Hippocampal formation (tissue), 2 donors: ENCODE measurements at places on chromosomes 2 and 18.

- no peak for DNase-seq
These were observed 11.1 kb downstream of the FASTKD1 start for GRCh38 chr2:169562519-169562918.

DNA sequence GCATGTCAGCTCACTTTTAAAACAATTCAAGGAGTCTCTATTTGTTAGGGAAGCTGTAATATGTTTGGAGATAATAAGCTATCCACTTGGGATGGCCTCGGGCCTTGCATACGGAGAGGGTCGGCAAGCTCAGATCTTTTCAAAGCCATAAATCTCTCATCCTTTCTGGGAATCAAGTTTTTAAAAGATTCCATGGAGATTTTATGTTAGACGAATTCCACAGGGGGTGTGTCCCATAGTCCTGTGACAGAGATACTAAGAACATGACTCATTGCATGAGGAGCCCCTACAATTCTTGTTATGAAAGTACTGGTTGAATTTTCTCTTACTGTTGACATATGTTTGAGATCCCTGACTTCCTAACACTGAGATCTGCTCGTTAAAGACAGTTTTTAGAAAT is 108.7 kb downstream of the FEZ2 start:
- DNase-seq: no peak

- no peak for DNase-seq
These were observed 398.3 kb downstream of the TGIF1 start for GRCh38 chr18:3848316-3848715.

DNA sequence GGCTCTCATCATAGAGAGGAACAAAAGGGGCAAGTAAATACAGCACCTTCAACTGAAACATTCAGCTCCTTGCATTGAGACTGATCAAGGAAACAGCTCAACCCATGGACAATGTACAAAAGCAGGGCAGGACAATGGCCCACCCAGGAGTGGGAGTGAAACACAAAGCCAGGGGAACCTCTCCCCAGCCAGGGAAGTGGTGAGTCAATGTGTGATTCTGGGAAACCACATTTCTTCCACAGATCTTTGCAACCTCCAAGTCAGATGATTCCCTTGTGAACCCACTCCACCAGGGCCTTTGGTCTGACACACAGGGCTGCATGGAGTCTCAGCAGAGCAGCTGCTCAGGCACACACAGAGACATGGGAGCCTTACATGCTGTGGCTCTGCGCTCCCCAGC is 294.5 kb downstream of the NR4A2 start:
- no peak for DNase-seq

DNA sequence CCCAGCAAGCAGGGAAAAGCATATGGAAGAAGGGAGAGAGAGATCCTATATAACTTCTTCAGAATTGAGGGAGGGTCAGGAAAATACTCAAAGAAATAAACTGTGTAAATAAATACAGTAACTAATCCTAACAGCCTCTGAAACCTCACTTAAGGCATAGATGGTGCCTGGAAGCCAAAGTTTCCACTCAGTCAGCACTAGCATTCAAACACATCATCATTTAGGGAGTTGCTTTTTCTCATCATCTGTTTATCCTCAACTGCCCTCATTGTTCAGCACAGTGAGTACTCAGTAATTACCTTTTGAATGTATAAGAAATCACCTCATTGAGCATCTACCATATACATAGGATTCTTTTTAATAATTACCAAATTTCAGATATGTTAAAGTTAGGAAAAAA is 262.9 kb downstream of the C1D start:
- no peak for DNase-seq

GRCh38 chr2:144832048-144832447 is 312.1 kb upstream of the ZEB2 start:
- DNase-seq: peak; percentile 22

DNA sequence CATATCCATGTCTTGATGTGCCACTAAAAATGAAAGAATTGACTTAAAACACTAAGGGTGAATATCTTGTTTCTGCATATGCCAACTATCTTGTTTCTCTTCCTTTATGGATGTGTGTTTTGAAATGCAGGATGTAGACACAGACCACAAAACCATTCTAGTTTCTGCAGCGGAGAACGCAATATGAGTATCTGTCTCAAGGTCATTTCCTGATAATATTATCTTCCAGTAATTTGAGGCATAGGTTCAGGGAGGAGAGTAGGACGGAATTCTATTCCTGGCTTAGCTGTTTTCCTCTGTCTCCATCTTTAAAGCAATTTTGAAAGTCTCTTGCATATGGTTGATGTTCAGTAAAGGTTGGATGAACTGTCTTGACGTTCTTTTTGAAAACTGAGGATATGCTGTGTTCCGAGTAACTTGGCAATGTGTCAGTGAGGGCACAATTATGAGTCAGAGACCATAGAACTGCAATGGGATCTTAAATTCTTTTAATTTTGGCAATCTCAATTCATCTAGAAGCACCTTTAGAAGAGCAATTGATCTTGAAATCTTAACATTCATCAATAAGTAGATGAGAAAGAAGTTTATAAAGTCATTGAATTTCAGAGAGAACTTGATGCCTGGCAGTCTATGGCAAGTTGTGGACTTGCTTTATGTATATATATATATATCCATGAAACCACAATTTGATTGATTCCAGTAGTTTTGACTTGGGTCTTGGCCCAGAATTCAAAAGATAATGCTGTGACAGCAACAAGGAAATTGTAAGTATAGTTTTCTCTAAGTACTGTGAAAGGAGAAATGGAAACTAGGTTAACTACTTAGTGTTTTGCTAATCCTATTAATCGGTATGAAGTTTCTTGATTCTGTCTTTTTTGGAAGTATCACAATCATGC is 24.8 kb downstream of the RAB27B start:
- no peak for DNase-seq

DNA sequence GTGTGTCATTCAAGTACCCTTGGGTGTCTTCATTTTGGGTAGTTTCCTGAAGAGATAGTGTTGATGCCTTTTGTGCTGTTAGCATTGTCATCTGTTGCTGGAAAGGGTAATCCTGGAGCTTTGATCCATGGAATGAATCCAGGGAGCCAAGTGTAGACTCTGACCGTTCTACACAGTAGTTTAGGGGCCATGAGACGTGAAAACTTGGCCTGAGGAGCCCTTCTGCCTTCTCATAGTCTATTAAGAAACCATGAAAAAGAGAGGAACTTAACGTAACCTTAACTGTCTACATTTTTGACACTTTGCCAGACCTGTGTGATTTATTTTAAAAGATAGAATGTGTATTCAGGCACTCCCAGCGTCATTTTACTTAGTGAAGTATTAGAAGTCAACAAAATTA is 194.0 kb downstream of the BABAM2 start:
- DNase-seq: no peak

DNA sequence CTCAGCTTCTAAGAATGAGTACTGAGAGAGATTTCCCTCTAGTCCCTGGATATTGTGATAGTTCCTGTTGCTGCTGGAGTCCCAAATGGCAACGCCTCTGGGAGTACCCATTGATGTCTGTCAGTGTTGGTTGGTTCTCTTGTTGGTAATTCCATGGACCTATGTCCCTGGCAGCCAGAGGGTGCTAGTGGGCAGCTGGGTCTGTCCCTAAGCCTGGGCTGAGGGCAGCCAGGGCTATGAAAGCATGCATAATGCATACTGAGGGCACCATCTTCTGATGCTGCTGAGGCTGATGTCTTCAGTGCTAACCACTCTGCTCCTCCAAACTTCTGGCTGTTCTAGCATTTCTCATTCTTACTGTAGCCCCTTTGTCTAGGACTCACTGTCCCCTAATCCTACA is 35.9 kb downstream of the NABP1 start:
- DNase-seq: no peak

- DNase-seq: no peak
These were observed 16.6 kb downstream of the KCNG2 start for GRCh38 chr18:79814373-79814772.

GRCh38 chr2:43312755-43313641 is 86.6 kb upstream of the ZFP36L2 start:
- no peak for DNase-seq

DNA sequence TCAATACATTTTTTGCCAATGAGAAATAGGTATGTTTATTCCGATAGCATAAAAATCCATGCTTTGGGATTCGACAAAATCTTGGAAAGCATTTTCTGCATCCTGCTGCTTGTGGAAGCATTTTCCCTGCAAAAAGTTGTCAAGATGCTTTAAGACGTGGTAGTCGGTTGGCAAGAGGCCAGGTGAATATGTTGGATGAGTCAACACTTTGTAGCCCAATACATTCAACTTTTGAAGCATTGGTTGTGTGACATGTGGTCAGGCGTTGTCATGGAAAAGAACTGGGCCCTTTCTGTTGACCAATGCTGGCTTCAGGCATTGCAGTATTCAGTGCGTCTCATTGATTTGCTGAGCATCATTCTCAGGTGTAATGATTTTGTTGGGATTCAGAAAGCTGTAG is 764.5 kb downstream of the TRIB2 start:
- DNase-seq: no peak

GRCh38 chr2:167424803-167425755 is 536.8 kb downstream of the XIRP2 start:
- DNase-seq: no peak

GRCh38 chr2:231422056-231422455 is 26.5 kb downstream of the B3GNT7 start:
- DNase-seq: no peak

GRCh38 chr2:207896525-207897285 is 127.0 kb upstream of the FZD5 start:
- no peak for DNase-seq
